ENCODE measurements at places on chromosomes 2 and 18.

DNA sequence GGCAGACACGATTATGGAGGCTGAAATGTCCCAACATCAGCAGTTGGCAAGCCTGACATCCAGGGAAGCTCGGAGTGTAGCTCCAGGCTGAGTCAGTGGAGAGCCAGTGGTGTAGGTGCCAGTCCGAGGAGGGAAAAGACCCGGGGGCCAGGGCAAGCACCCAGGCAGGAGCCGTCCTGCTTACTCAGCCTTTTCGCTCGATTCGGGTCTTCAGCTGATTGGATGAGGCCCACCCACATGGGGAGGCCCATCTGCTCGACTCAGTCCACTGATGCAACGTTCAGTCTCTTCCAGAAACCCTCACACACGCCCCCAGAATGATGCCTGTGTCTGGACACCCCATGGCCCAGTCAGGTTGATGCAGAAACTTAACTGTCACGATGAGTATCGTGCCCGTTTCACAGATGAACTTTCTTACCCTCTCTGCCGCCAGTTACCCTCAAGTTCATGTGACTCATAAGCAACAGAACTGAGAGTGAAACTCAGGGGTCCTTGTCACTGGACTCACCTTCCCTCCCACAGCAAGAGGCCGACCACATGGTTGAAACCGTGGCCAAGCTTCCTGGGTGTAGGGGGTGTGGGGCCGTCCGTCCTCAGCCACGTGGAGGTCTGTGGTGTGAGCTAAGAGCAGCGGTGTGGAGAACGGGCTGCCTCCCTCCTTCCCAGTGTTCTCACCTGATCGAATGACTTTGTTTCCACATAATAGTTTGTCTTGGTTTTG, 197.4 kb upstream of the HDAC4 start:
- DNase-seq: no peak

GRCh38 chr2:158773121-158773520, 22.0 kb upstream of the DAPL1 start:
- DNase-seq: peak; percentile 31

DNA sequence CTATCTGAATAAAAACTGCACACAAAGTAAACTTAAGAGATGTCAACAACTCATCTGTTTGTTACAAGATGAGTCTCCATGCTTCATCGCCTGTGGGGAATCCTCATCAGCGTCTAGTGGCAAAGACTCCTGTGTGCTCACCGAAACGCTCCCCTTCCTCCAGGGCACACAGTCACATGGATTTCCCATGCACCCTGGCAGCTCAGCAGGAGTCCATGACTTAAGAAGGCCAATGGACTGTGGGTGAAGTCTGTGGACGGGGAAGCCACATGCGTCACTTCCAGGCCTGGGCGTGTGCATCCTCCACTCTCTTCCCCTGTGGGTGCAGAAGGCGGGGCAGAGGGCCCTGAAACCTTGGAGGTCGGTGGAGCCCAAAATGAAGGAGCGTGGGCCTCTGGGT, 41.1 kb downstream of the ID2 start:
- no peak for DNase-seq

DNA sequence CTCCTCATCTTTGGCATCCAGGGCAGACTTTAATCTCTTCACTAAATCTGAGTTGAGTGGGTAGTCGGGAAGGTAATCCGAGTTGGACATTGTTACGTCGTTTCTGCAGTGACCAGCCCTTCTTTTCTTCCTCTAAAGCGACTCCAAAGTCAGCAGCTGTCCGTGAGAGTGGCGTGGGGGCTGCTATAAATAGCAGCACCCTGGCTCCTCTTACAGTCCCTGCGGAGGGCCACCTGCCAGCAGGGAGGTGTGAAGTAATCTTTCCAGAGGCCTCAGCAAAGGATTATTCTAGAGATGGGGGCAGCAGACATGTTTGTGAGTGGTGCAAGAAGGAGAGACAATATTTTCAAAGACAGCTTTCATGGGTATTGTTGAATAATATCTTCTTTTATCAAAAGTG, at the start of gene ASB18:
TSS of gene ASB18 (minus strand) at position 151 of the 400 bp plus-strand sequence. CDS start at position 90, 61 bp downstream.
- no peak for DNase-seq

DNA sequence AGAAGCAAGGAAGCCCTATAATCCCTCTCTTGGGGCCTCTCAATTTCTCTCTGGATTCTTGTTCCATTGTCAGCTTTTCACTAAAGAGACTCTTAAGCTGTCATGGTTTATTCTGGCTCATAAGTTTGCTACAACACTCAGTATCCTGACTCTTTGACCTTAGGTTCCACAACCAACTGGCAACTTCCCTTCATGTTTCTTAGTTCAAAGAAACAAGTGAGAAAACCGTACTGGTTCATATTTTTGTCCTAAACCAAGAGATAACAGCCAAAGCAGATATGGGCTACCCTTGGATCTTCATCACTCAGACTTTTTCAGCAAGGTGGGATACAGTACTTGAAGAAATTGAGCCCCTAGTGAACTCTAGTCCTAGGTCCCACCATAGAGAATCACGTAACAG, 109.9 kb upstream of the CRIM1 start:
- no peak for DNase-seq

GRCh38 chr2:77999376-77999775, 477.2 kb upstream of the LRRTM4 start:
- no peak for DNase-seq

DNA sequence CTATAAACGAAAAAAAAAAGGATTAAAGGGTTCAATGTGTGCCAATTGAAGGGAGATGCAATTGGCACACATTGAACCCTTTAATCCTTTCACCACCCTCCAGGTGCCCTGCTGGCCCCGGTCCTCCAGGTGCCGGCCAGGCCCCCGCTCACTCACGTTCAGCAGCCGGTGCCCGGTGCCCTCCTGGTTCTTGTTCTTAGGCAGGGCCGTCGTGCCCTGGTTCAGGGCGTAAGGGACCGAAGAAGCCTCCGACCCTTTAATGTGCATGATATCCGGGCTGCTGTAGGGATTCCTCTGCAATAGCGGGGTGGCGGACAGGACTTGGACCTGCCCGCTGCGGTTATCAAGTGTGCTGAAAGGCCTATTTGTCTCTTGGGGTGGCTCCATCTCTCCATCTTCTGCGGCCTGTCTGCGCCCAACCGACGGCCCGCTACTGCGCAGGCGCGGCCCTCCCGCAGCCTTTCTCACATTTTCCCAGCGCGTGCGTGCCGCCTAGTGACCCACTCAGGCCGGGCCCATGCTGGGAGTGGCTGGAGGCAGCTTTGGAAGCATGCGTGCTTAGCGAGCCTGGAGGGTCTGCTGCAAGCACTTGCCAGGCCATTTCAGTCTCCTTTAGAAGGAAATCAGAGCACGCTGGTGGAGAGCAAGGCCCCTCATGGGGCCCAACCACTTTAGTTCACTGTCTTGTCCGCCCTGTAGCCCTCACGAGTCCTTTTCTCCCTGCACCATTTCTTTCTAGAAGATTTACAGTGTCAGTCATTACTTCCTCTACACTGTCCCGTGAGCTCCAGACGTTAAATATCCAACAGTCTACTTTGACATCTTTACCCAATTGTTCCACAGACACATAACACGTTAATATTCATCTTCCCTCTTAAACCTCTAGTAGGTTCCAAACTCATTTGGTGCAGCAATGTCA, 24.3 kb downstream of the TMEM237 start:
- DNase-seq: peak; percentile 22

DNA sequence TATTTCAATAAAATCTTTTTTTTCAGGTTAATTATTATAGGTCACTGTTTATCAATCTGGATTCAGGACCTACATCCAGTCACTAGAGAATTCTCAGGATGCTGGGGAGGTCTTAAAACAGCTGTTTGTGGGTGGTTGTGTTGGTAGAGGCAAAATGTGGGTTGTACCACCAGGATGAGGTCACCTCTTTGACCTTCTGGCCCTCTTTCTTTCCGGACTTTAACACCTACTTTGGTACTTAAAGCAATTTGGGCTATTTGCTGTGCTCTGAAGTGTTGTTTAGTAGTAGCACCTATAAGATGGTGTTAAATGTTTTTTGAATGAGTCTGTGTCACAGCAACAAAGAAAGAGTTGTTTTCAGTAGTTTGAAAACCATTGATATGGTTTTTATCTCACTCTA, 14.6 kb downstream of the EML4 start:
- DNase-seq: no peak

DNA sequence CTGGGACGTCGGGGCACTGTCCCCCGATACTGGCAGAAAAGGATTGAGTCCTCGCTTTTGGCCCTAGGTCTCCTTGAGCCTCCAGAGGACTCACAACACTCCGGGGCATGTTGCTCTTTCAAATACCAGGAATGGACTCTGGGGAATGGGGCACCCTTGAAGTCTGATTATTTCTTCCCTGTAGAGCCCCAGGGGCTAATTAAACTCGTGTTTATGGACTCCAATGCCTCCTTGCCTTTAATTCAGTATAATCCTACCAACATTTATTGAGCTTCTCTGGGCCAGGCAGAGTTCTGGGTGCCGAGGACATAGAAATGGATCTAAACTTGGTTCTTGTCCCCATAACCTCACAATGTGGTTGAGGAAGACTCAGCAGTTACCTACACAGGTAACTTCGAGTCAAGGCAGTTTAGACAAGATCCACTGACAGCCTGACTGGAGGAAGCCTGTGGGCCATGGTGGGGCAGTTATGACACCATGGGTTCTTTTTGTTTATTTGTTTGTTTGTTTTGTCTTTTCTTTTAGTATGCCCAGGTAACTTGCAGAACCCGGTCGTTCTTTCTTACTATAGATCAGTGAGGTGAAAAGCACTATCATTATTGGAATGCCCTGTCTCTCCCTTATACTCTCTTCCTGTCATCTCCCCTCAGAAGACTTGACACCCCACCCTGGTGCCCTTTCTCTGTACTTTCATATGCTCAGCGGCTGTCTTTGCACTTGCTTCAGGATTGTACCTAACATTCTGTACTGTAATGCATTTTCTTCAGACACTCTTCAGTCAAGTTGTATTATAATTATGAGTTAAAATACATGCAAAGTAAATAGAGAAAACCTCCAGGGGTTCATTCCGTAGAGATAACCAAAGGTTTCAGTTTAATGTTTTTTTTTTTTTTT, 3.2 kb downstream of the CFLAR start:
- no peak for DNase-seq

DNA sequence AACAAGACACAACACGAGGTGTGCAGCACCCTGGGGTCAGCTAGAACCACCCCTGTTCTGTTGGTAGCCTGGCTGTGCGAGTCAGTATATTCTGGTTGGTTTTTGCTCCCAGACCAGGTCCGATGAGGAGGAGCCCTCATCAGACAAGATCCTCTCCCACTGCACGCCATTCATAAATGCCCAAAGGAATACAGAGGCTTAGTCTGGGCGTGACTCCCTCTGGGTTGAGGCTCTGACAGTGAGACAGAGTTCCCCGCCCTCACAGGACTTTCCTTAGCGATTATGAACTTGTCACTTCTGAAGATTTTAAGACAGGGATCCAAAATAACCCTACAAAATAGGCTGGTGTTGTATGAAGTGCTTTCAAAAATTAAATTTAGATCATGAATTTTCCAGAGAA, 85.5 kb upstream of the MC2R start:
- DNase-seq: no peak

GRCh38 chr2:15731889-15732271, 140.2 kb downstream of the DDX1 start:
- no peak for DNase-seq

- DNase-seq: peak; percentile 92
Measured at GRCh38 chr18:46097801-46098615, at the start of gene ATP5F1A. Gene ATP5F1A, minus strand, starts transcription at chr18:46098296. Its CDS starts 65 bp downstream, at chr18:46098231.
